ENCODE measurements at places on chromosomes 13 and 19.

DNA sequence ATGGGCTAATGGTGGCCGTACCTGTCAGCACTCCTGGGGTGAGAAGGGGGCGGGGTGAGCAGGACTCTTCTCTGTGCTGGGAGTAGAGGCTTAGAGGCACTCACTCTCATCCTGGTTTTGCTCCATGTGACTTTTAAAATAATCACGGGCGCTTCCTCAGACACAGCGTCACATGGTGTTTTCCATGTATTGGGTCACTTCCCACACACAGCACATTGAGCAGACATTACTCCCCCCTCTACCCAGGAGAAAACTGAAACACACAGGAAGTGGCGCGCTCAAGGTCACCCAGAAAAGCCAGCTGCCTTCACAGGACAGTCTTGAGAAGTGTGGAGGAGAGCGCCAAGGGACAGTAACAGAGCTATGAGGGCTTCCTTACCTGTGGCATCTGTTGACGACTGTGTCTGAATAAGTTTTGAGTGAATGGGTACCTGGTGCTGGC lies 23.2 kb downstream of the SPATA13 start:
- no peak for ATAC-seq

DNA sequence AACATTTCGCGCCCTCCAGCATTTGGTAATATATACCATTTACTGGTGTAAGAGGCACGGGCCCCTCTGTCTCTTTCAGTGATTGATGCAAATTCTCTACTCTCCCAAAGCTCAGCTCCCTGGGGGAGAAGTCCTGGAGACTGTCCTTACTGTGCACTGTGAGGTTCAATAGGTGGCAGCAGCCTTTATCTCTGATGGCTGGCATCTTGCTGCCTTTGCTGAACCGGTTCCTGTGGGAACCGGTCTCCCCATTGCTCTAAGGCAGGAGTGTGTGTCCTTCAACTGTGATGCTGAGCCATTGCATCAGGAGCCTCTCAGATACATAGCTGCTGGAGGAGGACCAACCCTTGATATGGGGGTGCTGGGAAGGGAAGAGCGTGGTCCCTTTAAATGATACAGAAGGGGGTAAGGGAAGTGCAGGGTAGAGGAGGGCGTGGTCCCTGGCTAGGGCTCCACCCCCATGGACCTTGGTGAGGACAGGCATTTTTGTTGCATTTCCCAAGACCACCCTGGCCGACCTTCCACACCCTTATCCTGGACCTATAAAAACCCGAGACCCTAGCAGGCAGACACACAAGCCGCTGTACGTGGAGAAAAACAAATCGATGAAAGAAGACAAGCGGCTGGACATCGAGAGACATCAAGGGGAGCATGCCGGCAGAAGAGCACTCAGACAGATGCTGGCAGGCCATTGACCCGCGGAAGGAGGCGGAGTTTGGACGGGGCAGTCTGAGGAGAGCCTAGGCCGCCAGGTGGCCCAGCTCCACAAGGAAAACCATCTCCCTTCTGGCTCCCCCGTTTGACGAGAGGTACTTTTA lies 41.1 kb upstream of the GTF3A start:
- ATAC-seq, result peak; percentile 47

DNA sequence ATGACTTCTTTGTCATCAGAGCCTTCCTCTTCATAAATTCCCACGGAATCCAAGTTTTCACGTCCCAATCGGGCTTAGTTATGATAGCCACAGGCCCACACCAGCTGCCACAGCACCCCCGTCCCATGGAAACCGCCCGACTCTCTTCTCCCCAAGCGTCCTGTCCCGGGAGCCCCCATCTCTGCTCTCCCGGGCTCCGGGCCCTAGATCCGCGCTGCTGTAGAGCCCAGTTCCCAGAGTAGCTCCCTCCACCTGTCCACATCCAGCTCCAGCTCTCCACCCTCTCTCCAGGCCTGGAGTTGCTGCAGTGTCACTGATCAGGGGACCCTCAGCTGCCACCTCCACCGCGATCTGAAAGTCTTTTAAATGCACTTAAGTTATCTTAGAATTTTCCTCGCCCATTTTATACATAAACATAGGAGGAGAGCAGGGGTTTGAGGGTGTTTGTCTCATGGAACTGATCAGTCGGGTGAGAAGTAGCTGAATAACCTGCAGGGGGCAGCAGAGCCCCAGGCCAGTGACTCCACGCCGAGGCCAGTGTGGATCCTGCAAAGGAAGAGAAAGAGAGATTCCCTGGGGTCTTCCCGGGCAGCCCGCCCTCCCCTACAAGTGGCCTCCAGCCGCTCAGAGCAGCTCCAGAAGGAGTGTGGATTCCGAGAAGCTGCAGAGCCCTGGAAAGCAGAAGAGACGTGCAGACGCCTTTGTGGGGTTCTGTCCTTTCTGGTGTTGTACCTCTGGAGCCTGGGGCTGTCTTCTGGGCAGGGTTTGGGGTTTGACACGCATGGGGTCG lies 1.1 kb upstream of the ZNF763 start:
- peak; percentile 60 for ATAC-seq

GRCh38 chr19:56301155-56301554 lies 13.5 kb downstream of the ZSCAN5A start:
- ATAC-seq, result no peak

DNA sequence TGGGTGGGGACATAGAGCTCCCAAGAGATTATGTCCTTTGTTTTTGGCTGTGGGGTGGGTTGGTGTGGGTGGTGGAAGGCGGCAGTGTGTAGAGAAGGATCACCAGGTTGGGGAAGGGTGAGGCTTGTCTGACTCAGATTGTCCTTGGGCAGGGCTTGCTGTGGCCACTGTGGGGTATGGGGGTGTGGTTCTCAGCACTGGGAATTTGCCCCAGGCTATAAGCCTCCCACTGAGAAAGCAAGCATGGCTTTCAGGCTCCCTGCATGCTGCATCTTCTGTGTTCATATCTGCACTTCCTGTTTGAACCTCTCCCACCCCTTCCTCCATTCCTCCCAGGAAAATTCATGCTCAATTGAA lies 34.9 kb downstream of the DNAJC15 start:
- ATAC-seq, result peak; percentile 89

GRCh38 chr19:3346677-3347353 lies 19.6 kb upstream of the NFIC start:
- ATAC-seq, result no peak

GRCh38 chr19:19866611-19867248 lies 1.0 kb downstream of the ZNF253 start:
- ATAC-seq, result no peak

- no peak for ATAC-seq
These were observed 55.7 kb downstream of the COL4A1 start for GRCh38 chr13:110251193-110251819.

- no peak for ATAC-seq
These were observed 406.2 kb downstream of the SUCLA2 start for GRCh38 chr13:47594833-47595232.

- ATAC-seq, result no peak
These were observed 6.5 kb downstream of the ZNF566 start for GRCh38 chr19:36482876-36483275.

GRCh38 chr19:49786376-49786820 lies 19.6 kb downstream of the AP2A1 start:
- peak; percentile 94 for ATAC-seq

DNA sequence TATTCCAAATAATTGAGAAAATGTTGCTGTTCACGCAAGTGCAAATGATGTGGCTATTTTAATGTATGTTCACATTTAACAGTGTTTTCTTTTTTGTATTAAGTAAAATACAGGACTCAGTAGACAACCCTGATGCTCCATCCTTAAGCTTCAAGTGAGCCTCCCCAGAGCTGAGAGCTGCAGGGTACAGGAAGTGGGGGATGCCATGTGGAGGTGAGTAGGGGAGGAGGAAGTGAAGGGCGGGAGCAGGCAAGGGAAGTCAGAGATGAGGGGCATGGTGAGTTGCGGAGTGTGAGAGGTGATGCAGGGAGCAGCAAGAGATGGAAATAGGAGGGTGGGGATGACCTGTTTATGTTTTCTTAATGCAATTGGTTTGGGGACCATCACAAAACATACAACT lies 711.0 kb downstream of the UQCRFS1 start:
- ATAC-seq, result no peak

GRCh38 chr13:112730157-112730671 lies 40.4 kb downstream of the ATP11A start:
- no peak for ATAC-seq

DNA sequence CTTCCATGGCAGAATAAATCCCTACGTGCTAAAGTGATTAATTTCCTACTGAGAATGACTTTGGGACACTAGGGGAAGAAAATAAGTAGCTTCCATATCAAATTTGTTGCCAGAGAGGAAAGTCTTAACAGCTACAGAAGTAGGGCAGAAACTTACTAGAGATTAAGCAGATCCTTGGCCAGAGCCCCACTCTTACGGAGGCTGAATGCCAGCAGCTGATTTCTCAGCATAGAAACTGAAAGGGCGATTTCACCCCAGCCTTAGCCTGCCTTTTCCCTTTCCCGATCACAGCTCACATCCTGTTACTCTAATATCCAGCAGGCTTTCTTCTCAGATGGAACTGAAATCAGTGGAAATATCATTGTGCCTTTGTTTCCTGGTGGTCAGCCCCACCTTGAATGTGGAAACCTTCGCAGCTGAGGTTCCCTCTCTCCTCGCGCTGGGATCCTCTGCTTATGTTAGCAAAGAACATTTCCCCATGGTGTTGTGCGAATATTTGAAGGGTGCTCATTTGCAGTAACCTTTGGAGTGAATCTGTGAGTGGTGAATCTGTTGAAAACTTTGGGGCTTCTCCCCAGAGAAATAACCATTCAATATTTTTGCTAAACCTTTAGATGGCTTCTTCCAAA lies 8.4 kb downstream of the FAM124A start:
- peak; percentile 68 for ATAC-seq

DNA sequence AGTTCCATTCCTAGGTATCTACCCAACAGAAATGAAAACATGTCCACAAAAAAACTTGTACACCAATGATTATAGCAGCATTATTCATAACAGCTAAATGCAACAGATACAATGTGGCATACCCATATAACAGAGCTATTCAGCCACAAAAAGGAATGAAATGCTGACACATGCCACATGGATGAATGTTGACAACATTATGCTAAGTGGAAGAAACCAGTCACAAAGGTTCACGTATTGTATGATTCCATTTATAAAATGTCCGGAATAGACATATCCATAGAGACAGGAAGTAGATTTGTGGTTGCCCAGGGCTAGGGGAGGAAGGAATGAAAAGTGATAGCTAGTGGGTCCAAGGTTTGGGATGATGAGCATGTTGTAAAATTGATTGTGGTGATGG lies 10.8 kb downstream of the CRYL1 start:
- no peak for ATAC-seq

DNA sequence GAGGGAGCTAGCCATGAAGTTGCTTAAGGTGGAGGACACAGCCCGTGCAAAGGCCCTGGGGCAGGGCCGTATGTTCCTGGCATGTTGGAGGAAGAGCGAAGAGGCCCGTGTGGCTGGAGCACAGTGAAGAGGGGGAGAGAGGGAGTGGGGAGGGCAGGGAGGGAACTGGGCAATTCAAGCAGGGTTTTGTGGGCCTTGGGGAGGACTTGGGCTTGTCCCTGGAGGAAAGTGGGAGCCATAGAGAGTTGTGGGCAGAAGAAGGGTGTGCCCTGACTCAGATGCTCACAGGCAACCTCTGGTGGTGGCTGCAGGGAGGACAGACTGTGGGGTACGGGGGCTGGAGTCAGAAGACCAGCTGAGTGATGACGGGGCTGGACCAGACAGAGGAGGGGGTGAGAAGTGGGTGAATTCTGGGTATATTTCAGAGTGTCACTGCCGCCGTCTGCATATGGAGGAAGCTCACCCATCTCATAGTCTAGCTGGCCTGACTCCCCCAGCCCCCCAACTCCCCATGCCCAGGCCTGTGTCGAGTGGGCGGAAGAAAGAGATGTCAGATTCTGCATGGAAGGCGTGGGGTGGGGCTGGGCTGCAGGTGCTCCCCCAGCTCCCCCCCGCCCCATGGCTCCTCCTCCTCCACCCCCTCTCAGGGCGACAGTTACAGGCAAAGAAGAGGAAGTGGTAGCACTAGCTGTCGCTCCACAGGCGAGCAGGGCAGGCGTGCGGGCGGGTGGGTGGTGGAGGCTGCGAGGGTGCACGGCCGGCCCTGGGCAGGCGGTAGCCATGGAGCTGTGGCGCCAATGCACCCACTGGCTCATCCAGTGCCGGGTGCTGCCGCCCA lies at the start of gene VAV1:
Gene VAV1, plus strand, starts transcription at position 681 of the 838 bp plus-strand sequence. Its CDS starts 100 bp downstream, at position 781.
- ATAC-seq, result no peak

DNA sequence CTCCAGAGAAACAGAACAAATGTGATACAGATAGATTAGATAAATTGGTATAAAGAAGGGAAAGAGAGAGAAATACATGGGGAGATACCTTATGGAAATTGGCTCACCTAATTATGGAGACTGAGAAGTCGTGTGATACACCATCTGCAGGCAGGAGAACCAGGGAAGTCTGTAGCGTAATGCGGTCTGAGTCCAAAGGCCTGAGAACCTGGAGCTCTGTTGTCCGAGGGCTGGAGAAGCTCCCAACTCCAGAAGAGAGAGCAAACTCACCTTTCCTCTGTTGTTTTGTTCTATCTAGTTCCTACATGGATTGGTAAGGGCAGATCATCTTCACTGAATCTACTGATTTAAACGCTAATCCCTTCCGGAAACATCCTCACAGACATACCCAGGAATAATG lies 648.2 kb upstream of the GPC6 start:
- ATAC-seq, result no peak

DNA sequence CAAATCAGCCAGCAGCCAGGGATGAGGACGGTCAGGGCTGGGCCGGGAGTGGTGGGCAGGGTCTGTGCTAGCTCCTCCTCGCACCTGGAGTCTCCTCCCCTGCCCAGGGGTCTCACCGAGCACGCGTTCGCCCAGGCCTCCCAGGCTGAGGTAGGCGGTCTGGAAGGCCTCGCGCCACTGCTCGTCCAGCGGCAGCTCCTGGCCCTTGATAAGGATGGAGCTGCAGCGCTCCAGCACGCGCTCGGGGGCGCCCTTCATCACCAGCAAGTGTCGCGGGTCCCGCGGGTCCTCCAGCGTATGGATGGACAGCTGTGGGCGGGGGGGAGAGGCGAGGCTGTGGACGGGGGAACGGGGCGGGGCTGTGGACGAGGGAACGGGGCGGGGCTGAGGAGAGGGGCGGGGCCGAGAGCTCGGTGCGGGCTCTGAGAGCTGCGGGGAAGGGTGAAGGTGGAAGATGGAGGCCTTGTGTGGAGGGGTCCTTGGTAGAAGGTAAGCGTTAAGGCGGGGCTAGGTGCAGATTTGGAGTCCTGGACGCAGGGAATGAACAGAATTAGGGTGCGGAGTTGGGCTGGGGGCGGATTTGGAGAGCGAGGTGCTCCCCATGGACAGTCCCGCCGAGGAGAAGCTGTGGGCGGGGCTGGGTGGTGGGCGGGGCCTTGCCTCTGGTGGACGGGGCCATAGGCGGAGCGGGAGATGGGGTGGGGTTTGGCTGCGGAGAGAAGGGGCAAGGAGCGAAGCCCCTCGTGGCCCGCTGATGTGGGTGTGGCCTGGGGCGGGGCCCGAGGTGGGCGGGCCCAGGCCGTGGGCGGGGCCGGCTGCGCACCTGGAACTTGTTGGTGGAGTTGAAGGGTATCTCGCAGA lies 5.7 kb downstream of the ATP4A start:
- peak; percentile 88 for ATAC-seq

- ATAC-seq, result no peak
These were observed 232.0 kb downstream of the KLF5 start for GRCh38 chr13:73290844-73291243.

- ATAC-seq, result no peak
These were observed 6.2 kb upstream of the SPART start for GRCh38 chr13:36352350-36352749.

Measured in motor neuron (in vitro differentiated cells).